ENCODE measurements at places on chromosomes 3 and 15.

- no peak for DNase-seq
Observed at GRCh38 chr15:58392611-58393161, 39.1 kb upstream of the LIPC start.

DNA sequence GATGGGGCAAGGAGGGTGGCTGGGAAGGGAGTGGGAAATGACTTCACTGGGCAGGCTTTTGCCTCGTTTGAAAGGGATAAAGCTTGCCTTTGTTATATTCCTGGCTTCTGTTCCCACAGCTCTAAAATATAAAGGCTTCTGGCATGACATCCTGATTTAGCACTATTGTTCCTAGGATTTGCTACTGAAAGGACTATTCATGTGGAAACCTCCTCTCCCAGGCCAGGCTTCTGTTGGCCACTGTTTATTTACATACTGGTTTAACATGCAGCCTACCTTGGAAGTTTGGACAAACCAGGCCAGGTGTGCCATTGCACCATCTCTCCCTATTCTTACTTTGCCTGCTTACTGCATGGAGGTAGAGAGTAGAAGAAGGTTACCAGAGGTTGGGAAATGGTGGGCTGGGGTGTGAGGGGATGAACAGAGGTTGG lies 2.4 kb upstream of the LMCD1 start:
- DNase-seq, result no peak

DNA sequence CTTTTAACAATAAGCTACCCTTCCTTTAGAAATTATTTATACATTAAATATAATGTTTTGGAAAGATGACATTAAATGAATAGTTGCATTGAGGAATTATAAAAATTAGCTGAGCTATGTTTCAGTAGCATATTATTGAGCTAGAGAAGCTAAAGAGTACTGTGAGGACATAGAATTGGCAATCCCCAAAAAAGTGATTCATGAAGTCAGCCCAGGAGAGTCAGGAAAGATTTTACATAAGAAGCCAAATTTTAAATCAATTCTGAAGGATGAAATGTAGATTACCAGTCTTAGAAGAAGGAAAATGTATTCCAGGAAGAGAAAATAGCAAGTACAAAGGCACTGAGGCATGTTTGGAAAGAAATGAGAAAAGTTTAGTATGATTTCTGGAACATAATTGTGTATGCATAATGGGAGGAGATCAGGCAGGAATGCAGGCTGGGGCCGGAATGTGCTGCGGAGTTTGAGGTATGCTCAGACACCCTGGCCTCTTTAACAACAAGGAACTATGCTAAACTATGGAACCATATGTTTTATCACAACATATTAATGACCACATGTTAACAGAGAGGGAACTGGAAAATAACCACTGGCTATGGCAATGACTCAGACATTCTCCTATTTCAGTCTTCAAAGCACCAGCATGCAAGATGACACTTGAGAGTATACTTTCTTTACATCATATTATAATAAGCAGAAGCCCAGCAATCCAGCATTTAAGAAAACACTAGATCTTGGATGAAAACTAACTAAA lies 103.3 kb upstream of the COL8A1 start:
- DNase-seq, result no peak

DNA sequence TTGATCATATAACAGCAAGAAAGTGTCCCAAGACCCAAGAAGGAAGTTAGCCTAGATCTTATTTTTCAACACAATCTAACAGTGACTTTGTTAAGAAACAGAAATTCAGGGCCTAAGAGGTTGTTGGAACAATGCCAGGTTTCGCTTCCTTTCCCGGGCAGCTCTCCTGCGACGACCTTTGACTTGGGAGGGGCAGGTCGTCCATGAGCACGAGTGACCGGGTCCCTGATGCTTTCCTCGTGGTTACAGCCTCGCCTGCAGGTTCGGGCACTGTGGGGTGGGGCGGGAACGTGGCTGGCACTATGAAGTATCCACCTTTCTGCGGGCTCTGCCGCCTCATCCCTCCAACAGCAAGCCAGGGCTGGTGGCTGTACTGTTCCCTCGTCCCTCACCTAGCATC lies 90.1 kb upstream of the RGMA start:
- DNase-seq, result no peak

- DNase-seq, result no peak
Observed at GRCh38 chr15:86080302-86080701, 631 bp downstream of the AGBL1 start.

GRCh38 chr3:119357190-119357589 lies 63.0 kb downstream of the ARHGAP31 start:
- no peak for DNase-seq

DNA sequence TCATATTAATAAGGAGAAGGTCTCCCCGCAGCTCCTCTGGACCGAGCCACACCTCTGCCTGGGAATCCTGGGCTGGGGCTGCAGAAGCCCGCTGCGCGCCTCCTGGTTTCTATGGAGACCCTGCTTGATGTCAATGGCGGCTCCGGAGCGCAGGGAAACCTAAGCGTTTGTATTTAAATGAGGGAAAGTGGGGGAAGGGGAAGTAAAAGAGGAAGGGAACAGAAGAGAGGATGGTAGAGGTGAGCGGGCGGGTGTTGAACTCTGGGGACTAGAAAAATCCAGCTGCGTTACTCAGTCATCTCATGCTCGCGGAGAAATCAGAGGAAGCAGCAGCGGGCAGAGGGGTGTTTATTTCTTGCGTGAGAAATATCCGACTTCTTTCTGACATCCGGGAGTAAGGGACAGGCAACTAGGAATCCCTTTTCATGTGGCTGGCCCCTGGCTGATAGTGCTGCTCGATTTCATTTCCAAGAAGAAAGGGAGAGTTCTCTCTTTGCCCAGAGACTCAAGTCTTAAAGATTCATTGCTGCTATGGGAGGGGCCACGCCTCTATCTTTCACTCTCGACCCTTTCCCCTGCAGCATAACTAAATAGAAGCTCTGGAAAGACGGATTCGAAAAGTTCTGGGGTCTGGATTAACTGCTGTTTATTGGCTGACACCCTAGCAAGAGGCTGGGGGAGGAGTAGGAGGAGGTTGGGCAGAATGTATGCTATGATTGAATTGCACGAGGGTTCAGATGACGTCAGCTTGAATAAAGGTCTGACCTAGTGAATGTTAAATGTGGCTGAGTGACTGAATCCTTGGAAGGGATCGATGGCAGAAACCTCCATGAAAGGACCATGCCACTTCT lies 110.5 kb upstream of the GAP43 start:
- DNase-seq, result no peak

GRCh38 chr15:98221144-98221543 lies 260.6 kb downstream of the ARRDC4 start:
- DNase-seq, result no peak

- DNase-seq, result no peak
Observed at GRCh38 chr3:60636846-60637245, 614.4 kb downstream of the FHIT start.

Data from CD8-positive, alpha-beta T cell (primary cell).